Lower leg skin (tissue), 4 donors: ENCODE measurements at places on chromosomes 3 and 15. TPM values are rescaled to one million over a fixed set of nuclear protein-coding genes. Genes with fewer than 3 reads are reported as not detected.

Gene CORO2B
- total RNA-seq, result 4.5 TPM

Gene C3orf33
- 0.59 TPM for total RNA-seq

GRCh38 chr3:32399030-32399620 is 7.5 kb downstream of the CMTM7 start:
- DNase-seq, result no peak

GRCh38 chr3:16311960-16312451 is 47.0 kb downstream of the OXNAD1 start:
- DNase-seq, result no peak

GRCh38 chr3:11050666-11051323 is 58.2 kb downstream of the SLC6A1 start:
- peak; percentile 23 for DNase-seq
